Type B pancreatic cell (in vitro differentiated cells): ENCODE measurements at places on chromosomes 11 and 22. TPM values are rescaled to one million over a fixed set of nuclear protein-coding genes. Genes with fewer than 3 reads are reported as not detected.

DNA sequence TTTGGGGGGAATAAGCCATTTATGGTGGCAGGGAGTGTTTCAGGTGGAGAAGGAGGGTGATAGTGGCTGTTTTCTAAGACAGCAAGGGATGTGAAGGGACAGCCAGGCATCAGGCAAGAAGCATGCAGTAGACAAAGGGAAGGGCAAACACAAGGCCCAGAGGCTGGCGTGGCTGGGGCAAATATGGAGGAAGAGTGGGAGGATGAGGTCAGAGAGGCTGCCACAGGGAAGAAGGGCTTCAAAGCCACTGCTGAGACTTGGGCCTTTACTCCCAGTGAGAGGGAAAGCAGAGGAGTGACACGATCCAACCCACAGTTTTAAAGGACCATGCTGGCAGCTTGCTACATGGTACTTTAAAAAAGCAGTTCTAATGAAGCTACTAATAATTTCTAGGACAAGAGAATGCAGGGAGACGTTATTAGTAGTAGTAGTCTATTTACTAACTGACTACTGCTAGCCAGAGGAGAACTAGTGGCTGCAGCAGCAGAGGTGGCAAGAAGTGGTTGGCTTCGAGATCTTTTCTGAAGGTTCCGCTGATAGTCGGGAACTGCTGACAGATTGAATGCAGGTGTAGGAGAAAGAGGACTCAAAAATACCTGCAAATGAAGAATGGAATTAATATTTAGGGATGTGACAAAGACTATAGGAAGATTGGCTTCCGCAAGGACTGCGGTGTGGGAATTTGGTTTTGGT is 13.7 kb downstream of the KMT5B start:
- DNase-seq, result no peak

GRCh38 chr11:10900681-10901415 is 43.0 kb upstream of the ZBED5 start:
- DNase-seq, result no peak

DNA sequence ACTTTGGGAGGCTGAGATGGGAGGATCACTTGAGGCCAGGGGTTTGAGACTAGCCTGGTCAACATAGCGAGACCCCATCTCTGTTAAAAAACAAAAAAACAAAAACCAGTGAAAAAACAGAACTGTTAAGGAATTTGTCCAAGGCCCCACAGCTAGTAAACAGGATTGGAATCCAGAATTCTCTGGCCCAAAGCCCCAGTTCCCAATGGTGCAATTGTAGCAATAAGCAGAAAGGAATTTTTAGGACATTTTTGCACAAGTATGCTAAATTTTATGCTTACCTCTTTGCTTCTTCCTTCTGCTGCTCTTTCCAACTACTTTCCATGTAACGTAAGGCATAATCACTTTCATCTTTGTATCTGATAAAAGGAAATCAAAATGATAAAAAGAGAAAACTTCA is 11.6 kb downstream of the MISFA start:
- no peak for DNase-seq

DNA sequence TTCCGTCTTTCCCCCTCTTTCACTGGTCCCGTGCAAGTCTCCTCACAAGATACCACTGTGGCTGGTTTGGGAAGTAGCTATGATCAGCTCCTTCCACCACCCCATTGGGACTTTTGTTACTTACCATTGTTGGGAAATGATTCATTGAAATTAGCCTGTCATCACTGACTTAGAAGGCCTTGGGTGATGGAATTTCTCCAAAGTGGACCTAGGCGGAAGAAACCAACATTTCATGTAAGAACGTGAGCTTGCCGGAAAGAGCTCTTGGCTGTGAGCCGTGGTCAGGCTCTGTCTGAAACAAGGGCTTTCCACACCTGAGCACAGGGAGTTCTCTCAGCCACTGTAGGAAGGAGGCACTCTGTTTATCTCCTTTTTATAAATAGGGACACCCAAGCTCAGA is 23.5 kb upstream of the CRYBB3 start:
- no peak for DNase-seq

- no peak for DNase-seq
Measured at GRCh38 chr11:35632301-35632700, 14.0 kb downstream of the FJX1 start.

The FGF3 gene
- not detected in 2 replicates for total RNA-seq

The TCIRG1 gene
- total RNA-seq, result 37.0 and 49.7 TPM in 2 replicates

The OVCH2 gene
- total RNA-seq, result 0.89 and 2.0 TPM in 2 replicates

- no peak for DNase-seq
Measured at GRCh38 chr22:48431014-48431413, 1396.7 kb downstream of the BRD1 start.

DNA sequence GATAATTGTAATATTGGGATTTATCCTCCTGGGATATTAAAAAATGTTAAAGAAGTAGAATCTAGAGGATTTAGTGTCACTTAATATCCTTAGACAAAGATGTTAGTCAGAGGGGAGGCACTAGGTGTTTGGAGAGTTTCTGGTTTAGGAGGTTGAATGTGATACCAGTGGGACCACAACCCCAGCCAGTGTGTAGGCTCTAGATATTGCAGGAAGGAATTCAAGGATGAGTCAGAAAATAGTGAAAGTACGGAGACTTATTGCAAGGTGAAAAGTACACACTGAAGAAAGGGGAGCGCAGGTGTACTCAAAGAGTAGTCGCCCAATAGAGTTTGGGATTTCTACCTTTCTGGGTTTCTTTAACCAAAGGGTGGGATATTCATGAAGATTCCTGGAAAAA is 5.7 kb upstream of the TMEM41B start:
- DNase-seq, result no peak

DNA sequence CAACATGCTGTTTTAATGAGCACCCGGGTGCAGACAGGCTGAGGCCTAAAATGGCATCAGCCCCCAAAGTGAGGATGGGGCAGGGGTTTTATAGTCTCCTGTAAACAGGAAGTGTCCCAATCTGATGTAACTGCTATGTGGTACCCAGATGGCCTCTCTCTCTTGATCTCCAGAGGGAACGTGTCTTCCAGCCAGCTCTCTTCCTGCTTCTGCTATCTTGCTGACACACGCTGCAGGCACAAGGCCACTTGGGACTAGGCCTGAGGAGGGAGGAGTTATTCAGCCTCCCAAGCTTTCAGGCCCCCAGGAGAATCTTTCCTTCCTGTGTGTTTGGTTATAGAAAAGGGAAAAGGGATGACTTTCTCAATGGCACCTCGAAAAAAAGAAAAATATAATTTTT is 11.4 kb upstream of the VSTM5 start:
- no peak for DNase-seq

DNA sequence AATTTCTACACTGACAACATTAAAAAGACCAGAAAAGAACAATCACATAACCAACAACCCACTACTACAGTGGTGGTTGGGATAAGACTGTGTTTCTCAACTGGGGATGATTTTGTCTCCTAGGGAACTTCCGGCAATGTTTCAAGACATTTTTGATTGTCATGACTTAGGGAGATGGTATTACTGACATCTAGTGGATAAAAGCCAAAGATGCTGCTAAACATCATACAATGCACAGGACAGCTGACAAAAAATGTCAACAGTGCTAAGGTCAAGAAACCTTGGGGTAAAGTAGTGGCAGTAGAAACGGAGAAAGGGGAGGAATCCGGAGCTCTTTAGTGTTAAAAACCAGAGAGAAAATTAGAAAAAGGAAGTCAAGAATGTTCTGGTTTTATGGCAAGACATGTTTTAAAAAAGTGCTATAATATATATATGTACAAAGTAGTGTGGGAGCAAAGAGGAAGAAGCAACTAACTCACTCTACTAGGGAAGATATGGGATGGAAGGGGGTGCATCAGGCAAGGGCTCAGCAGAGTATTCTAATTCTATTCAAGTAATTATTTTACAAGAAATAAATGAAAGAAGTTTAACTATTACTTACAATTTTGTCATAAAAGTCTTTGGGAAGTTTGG is 37.2 kb downstream of the CKAP5 start:
- no peak for DNase-seq

DNA sequence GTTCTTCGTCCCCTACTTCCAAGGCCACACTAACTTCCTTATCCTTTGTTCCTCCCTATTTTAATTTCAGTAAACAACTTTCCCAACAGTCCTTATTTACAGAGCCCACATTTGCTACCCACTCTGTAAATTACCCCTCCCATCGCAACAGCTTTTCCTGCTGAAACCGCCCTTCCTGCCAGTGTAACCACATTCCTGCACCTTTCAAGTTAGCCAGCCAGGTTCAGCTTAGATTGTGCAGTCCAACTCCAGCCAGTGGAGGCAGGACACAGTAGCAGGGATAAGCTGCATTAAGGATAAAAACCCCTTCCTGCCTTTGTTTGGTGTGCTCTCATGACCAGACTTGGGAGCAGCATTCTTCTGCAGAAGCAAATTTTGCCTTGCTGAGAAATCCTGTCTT is 768.3 kb upstream of the ARHGAP42 start:
- no peak for DNase-seq

GRCh38 chr22:38315823-38316363 is 1.3 kb downstream of the CSNK1E start:
- DNase-seq, result no peak

- DNase-seq, result no peak
Measured at GRCh38 chr11:46271875-46272815, 5.3 kb upstream of the CREB3L1 start.

The OR52I1 gene
- total RNA-seq, result not detected in 2 replicates

DNA sequence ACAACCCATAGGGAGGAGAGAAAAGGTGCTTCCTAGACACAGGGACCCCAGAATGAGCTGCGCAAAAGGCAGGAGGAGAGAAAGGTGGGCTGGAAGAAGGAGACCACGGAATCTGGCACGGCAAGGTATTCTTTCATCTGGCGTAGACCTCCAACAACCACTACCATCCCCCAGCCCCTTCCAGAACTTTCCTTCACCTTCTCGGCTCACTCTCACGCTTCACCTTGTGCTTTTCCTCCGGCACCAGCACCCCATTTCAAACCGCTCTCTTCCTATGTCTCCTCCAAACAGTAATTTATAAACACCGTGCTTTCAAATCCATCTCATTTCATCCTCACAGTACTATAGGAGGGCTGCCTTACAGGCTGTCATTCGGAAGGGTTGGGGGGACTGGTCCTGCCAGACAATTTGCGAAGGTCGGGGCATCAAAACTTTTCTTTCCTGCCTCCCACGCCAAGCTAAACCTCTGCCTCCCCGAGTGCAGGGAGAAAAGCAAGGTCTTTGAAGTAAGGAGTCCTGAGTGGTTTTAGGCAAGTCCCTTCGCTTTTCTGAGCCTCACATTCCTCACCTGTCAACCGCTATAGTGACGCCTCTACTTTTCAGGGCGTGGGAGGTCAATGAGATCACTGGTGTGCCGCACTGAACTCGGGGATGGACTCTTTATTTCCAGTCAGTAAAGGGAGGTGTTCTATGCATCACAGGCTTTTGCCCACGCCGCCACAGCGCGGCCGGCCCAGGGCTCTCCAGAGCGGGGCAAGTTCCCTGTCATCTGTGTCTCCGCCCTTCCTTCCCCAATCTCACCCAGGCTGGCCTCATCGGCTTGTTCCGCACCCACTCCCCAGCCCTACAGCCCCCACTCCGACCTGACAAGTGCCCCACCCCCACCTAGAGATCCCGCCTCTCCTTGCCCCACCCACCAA is 800 bp downstream of the KCTD21 start:
- no peak for DNase-seq

The OR51S1 gene
- not detected in 2 replicates for total RNA-seq

The CLDN5 gene
- 1.00 and 2.2 TPM in 2 replicates for total RNA-seq

DNA sequence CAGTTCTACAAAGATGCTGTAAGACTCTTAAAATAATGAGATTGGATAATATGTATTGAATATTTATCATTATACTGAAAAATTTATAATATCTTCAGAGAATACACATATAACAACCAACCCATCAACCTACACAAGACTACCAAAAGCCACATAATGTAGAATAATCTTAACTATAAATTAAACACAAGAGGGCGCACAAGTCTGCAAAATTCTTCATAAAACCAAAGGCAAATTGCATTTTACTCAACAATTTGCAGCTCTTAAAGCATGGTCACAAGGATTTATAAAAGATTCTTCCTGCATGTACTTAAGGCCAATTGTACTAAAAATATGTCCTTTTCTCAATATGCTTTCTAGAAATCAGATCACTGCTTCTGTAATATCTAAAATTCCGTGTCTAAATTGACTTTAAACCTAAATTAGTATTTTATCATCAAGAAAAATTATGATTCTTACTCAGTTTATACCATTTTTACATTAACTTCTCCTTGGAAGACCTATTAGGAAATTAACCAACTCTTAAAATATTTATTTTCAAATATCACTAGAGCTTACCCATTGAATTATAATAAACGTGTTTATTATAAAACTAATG is 79.0 kb downstream of the TTC28 start:
- no peak for DNase-seq

DNA sequence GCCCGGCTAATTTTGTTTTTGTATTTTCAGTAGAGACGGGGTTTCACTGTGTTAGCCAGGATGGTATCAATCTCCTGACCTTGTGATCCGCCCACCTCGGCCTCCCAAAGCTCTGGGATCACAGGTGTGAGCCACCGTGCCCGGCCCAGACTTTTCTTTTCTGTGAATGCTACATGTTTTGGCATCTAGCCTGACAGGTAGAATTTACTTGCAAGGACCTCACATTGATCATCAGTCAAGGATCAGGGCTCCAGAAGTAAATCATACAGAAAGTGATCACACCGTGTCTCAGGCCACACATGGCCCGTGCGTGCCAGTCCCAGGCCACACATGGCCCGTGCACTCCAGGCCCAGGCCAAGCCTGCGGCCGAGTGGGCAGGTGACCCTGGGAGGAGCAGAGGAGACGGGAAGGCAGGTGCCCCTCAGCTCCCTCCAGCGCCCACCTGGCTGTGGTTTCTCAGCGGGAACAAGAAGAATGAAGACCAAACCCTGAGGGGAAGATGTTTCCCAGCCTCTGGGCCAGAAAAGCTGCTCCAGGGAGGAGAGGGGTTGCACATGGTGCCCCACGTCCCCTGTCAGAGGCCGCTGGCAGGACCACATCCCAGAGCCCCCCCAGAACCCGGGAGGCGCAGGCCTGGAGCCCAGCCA is 76.2 kb downstream of the BRD1 start:
- DNase-seq, result peak; percentile 60

DNA sequence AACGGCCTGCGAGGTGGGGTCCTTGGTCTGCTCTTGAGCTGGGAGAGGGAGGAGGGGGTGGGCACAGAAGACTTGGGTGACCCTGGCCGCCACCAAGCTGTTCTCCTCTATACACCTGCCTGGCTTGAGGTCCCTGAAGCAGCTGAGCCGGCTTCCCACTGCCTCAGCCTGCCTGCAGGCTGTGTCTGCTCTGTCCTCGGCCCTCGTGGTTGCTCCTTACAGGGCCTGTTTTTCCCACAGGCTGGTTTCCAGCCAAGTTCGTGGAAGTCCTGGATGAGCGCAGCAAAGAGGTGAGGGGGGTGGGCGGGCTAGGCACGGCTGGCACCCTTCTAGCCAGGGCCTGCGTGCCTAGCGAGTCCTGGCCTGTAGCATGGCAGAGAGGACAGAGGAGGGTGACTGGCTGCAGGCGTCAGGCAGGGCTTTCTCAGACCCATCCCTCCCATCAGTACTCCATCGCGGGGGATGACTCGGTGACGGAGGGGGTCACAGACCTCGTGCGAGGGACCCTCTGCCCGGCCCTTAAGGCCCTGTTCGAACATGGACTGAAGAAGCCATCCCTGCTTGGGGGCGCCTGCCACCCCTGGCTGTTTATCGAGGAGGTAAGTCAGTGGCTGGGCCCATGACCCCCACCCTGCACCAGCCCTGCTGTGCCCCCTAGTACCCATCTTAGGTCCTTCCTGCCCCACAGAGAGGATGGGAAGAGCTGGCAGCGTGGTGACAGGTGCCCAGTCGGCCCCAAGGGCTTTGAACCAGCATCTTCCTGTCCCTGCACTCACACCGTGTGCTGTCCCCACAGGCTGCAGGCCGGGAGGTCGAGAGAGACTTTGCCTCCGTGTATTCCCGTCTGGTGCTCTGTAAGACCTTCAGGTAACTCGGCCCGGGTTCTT is 37.7 kb downstream of the SGSM3 start:
- no peak for DNase-seq

The SCN4B gene
- 0.36 and 2.0 TPM in 2 replicates for total RNA-seq

The RFPL2 gene
- total RNA-seq, result 0.43 and 0.69 TPM in 2 replicates

GRCh38 chr22:46446799-46447198 is 90.6 kb downstream of the CELSR1 start:
- no peak for DNase-seq
